ENCODE measurements at places on chromosomes 3 and 15.

GRCh38 chr15:99704444-99704838 lies 28.8 kb downstream of the LYSMD4 start:
- DNase-seq: no peak

- DNase-seq: no peak
Observed at GRCh38 chr15:40493089-40493840, 22.5 kb downstream of the CHST14 start.

- no peak for DNase-seq
Observed at GRCh38 chr3:155302891-155303290, 9.4 kb upstream of the STRIT1 start.

DNA sequence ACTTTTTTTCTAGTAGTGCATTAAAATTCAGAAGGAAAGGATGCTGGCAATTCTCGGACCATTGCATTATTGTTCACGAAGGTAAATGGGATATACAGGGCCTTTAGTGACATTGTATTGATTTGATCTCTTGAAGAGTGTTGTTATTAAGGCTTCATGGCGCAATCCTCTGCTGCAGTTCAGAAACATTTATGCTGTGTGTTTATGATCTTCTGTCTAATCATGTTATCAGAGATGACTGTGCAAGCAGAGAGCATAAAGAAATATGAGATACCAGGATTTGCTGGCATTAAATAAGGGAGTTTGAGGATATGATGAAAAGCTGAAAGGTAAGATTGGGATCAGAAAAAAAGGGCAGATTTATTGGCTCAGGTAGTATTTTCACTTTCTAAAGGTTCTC lies 180.6 kb downstream of the EPHA6 start:
- DNase-seq: no peak

- no peak for DNase-seq
Observed at GRCh38 chr3:127497676-127498075, 92.9 kb downstream of the TPRA1 start.

GRCh38 chr15:74423431-74424257 lies 10.1 kb downstream of the SEMA7A start:
- DNase-seq: no peak

- no peak for DNase-seq
Observed at GRCh38 chr15:68783226-68784058, 37.3 kb downstream of the ANP32A start.

DNA sequence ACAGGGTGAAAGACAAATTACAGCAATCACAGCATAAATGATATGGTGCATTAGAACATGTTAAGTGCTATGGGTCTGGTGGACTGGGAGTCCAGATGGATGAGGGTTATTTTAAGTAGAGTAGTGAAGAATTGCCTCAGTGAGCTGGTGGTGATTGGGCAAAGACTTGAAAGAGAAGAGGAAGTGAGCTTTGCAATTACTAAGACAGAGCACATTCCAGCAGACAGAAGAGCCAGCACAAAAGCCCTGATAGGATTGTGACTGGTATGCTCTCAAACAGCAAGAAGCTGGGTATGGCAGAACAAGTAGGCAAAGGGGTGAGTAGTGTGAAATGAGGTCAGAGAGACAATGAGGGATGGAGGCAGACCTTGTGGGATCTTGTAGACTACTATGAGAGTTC lies 2.1 kb upstream of the ACKR4 start:
- no peak for DNase-seq

- no peak for DNase-seq
Observed at GRCh38 chr3:178492491-178492890, 43.7 kb upstream of the KCNMB2 start.

GRCh38 chr3:125435231-125435630 lies 60.1 kb upstream of the ZNF148 start:
- no peak for DNase-seq

DNA sequence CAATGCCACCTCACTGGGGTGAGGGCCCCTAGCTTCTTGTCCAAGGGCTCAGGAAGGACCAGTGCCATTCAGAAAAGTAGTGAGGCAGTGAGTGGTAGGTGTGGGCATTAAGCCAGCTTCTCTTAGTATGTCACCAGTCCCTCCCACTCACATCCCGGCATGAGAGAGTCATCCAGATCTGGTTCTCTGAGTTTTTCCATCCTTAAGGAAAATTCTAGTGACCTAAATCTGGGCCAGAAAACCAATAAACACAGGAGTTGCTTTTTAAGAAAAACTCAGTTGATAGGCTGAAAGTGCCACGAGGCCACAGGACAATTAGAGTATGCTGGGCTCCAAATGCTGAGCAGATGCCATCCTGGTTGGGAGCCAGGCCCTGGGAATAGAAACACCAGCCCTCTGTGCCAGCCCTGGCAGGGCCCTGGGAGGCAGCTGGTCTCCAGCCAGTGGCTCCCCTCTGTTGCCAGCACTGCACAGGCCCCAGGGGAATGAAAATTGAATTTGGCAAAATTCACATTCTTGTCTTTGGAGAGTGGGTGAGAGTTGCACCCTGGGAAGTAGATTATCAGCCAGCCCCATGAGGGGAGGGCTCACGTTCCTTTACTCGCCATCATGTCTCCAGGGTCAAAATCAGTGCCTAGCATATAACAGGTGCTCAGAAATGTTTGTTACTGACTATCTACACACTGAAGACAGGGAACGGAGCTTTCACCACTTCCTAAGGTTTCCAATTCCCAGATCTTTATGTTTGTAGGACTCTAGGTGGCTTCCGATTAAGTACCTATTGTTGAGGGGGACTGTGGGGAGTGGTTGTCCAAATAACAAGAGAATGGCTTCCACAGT lies 52.8 kb downstream of the FAM43A start:
- DNase-seq: peak; percentile 75

- no peak for DNase-seq
Observed at GRCh38 chr3:193240436-193240849, 579 bp upstream of the PLAAT1 start.

DNA sequence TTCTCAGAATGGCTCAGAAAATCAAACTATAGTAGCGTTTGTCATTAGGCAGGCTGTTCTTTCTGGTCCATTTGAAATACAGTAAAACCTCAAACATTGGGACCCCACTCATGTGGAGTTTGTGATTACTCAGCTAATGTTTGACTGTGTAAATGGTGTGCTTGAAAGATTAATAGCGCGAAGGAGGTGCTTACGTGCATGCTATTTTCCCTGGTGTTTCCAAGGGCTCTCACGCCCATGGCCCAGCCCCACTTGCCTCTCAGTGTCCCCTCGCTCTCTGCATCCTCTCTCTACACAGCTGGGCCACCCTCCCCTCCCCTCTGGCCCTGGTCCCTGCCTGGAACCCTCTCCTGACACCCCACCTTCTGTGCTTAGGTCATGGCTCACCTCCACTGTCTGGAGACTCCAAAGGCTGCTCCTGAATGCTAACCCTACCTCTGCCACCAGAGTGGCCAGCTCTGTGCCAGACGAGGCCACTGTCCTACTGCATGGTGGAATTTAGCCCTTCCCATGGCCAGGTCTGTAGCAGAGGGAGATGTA lies 194.2 kb downstream of the PLCL2 start:
- no peak for DNase-seq

Data from H54 (cell line).